ENCODE measurements at places on chromosomes 12 and 14.

DNA sequence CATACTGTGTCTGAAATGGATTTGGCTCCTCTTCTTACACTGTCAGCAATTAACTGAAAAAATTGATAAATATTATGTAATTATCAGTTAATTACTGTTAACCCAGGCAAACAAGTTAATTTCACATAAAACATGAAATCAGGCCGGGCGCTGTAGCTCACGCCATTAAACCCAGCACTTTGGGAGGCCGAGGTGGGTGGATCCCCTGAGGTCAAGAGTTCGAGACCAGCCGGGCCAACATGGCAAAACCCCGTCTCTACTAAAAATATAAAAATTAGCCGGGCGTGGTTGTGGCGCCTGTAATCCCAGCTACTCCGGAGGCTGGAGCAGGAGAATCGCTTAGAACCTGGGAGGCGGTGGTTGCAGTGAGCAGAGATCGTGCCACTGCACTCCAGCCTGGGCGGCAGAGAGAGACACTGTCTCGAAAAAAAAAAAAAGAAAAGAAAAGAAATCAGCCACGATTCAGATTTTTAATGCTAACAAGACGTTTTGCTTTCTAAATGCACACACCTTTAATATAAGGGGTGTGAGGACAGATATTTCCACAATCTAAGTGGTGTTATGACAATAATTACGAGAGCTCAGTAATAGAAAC, 473 bp upstream of the TMEM19 start:
- no peak for DNase-seq

GRCh38 chr12:48187916-48188695, 4.7 kb downstream of the CCDC184 start:
- DNase-seq, result no peak

DNA sequence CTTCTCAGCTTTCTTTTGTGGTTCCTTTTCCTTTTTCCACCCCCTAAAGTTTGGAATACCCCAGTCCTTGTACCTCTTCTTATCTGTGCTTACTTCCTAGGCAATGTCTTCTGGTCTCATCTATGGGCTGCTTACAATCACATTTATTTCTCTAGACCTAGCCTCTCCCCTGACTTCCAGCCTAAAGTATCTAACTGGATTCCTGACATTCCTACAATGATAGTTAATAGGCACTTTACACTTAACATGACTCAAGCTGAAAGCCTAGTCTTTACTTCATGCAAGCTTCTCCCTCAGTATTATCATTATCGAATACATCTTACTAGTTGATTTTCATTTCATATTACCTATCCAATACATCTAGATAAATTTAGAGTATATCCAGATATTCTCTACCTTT, 21.2 kb downstream of the CLECL1 start:
- no peak for DNase-seq

DNA sequence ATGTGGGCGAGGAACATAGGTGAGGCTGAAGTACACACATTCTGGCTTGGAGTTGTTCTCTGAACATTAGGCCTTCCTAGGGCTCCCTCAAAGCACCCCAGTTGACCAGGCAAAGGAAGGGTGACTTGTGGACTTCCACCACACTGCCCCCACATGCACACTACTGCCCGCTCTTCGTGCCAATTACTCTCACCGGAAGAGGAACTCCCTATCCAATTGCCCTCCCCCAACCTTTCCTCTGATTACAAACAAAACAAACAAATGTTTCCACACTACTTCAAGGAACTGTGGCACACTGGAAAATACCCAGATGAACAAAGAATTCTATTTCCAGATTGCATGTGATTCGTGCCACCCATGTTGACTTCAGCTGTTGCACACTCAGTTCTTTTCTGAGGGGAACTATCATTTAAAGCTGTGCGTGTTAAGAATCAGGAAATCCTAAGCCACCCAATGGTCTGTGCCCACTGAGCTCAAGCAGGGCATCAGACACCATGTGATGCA, 139.3 kb downstream of the SSPN start:
- DNase-seq, result no peak

DNA sequence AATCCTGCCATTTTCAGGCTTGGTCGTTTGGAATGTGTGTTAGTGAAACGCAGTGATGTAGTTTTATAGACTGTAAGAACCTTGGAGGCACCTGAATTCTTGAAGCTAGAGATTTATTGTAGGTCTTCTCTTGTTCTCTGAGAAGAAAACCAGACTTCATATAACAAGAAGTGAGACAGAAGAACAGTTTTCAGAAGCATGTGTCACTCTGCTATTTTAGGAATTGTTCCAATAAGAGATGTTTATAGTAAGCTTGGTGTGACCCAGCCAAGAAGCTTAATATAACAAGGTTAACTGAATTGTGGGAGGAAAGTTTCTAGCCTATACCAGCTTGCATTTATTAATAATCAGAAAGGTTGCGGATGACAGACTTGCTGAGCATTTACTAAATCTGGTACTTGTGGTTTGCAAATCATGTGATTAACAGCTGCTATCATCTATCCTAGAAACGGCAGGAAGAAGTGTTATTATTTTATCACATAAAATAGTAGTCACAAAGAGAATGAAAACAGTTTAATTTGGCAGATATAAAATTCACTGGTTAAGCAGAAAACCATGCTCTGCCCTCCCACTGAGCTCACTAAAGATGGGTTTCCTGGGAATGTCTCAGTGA, 49.2 kb upstream of the BCAT1 start:
- DNase-seq, result peak; percentile 69

GRCh38 chr12:79415746-79416435, 274.9 kb downstream of the PAWR start:
- no peak for DNase-seq

- no peak for DNase-seq
These were observed 217.1 kb downstream of the AKAP6 start for GRCh38 chr14:32546246-32546645.

GRCh38 chr14:72236629-72237028, 304.4 kb downstream of the RGS6 start:
- no peak for DNase-seq

- no peak for DNase-seq
These were observed 273.1 kb upstream of the RTL1 start for GRCh38 chr14:101176535-101177205.

DNA sequence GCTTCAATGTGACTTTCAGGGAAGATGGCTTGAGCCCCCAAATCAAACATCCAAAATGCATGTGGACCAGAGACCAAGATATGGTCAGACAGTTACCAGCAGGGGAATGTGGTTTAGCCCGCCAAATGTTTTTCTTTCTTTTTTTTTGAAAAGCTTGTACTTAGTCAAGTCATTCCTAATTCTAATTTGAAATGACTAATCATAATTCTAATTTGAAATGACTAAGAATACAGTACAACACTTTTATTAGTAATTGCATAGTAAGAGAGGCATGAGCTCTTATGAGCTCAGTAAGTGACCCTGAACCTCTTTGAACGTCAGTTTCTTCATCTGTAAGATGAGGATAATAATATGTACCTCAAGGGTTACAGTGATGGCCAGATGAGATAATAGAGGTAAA, 72.4 kb downstream of the HECTD4 start:
- DNase-seq, result no peak

DNA sequence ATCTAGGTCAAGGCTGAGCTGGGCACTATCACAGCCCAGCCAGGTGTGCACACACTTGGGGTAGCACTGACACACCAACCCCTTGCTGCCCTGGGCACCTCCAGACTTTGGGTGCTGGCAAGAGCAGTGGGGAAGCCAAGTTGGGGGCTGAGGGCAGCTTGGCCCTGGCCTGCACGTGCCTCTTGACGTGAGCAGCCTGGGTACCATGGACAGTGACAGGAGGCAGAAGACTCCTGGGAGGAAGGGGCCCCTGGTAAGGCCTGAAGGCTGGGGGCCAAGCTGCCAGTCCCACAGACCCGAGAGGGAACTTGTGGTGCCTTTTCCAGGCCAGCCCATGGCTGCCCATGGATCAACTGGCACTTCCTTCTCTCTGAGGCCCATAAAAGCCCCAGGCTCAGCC, 124.1 kb upstream of the SFSWAP start:
- no peak for DNase-seq

DNA sequence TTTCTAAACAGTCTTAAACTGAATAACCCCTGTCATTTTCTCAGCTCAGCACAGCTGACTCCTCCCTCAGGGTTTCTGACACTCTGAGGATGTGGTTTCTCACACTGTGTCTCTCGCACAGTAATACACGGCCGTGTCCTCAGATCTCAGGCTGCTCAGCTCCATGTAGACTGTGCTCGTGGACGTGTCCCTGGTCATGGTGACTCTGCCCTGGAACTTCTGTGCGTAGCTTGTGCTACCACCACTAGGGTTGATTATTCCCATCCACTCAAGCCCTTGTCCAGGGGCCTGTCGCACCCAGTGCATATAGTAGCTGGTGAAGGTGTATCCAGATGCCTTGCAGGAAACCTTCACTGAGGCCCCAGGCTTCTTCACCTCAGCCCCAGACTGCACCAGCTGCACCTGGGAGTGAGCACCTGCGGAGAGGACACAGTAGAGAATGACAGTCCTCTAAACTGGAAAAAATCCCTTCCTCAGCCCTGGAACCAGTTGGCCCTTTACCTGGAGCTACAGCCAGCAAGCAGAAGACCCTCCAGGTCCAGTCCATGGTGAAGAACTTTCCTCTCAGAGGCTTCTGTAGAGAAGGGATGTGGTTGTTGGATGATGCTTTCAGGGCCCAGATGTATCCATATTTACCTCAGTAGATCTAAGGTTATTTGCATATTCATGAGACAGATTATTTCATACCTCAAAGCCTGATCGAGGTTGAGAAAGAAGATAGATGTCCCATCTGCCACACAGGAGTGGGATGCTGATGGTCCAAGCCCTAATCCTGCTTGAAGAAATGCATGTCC, 984.8 kb downstream of the TMEM121 start:
- DNase-seq, result no peak

DNA sequence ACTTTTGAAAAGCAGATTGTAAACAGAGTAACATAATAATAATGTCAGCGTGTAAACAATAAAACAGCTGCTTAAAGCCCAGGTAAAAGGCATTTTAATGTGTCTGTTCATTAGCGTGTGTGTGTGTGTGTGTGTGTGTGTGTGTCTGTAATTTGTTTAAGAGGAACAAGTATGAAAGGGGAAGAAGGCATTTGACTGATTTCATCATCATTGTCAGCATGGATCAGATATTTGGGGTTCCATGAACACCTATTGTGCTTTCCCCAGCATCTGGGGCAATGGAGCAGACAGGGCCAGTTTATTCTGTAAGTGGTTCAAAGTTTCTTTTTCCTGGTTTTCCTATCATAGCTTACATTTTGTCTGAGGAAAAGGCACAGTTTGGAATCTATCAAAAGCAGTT, 28.9 kb downstream of the SLC25A21 start:
- no peak for DNase-seq

DNA sequence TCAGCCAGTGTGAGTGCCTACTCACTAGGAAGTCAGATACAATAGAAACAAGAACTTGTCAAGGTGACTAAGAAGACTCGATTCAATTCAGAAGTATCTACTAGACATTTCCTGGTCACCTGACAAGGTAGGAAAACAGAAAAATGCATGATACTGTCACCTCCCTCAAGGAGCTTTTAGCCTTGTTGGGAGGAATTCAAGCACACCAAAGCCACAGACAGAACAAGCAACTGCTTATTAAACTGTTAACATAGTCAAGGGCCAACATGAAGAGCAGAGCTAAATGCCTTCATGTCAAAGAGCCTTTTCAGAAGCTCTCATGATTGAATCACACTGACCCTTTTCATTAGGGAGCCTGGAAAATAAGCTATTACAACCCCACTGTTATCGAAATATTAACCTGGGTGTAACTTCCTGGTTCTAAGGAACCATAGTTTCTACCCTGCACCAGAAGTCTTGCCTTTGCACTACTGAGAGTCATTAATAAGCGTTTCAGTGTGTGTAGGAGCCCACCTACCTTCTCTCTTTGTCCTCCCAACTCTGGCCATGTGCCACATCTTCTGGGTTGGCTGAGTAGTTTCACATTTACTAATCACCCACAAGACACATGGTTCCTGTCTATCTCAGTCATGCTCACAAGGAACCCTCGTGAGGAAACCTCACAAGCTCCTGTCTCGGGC, 31.0 kb upstream of the LGALS3 start:
- DNase-seq, result peak; percentile 76

GRCh38 chr12:71152851-71153250, 4.9 kb downstream of the TSPAN8 start:
- no peak for DNase-seq

GRCh38 chr12:11513288-11513687, 117.9 kb upstream of the PRB2 start:
- DNase-seq, result no peak

GRCh38 chr12:88142610-88142991, 494 bp downstream of the TMTC3 start:
- DNase-seq, result no peak

- DNase-seq, result no peak
These were observed 396.6 kb downstream of the NRXN3 start for GRCh38 chr14:78566859-78567172.

- DNase-seq, result no peak
These were observed 135.4 kb downstream of the GPHN start for GRCh38 chr14:66643344-66643743.

- DNase-seq, result no peak
These were observed 420.5 kb downstream of the GXYLT1 start for GRCh38 chr12:41724216-41724615.

GRCh38 chr12:111267144-111267543, 101.8 kb downstream of the PHETA1 start:
- DNase-seq, result no peak

- DNase-seq, result no peak
These were observed 183.2 kb downstream of the NTS start for GRCh38 chr12:86057092-86057845.

- no peak for DNase-seq
These were observed 61.3 kb upstream of the RESF1 start for GRCh38 chr12:31897781-31898503.

GRCh38 chr14:65002586-65003210, 16.0 kb downstream of the FNTB start:
- DNase-seq, result no peak

GRCh38 chr12:116150452-116150851, 127.0 kb downstream of the MED13L start:
- DNase-seq, result no peak

DNA sequence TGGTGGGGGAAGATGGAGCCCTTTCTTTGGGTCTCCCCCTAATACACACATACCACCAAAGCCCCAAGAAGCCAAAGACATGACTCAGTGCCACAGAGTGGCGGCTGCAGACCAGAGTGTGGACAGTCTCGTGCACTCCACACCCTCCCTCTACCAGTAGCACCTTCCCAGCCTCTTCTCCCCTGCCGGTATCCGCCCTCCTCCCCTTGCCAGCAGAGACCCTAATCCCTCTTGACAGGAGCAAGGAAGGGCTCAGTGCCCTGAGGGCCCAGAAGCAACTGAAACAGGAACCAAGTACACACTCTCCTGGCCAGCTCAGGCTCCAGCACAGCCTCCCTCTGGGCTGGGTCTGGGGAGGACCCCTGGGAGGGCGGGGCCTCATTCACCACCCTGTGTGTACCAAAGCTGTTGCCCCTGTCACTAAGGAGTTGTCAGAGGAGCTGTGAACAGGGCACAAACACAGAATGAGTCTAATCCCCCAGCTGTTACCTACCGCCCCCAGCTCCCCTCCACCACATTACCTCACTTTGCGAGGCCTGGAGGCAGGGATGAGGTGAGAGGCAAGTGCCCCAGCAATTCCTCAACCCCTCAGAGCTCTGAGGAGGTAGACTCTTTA, 8.2 kb downstream of the SPRYD3 start:
- no peak for DNase-seq

- no peak for DNase-seq
These were observed 191.6 kb downstream of the DUSP6 start for GRCh38 chr12:89160716-89161123.

All from GM13976 (cell line).